Activated naive CD4-positive, alpha-beta T cell (primary cell): ENCODE measurements at places on chromosomes 3 and 15.

- no peak for DNase-seq
Measured at GRCh38 chr15:58734859-58735258, 14.6 kb downstream of the ADAM10 start.

- no peak for DNase-seq
Measured at GRCh38 chr3:120161902-120162301, 67.7 kb upstream of the GSK3B start.

DNA sequence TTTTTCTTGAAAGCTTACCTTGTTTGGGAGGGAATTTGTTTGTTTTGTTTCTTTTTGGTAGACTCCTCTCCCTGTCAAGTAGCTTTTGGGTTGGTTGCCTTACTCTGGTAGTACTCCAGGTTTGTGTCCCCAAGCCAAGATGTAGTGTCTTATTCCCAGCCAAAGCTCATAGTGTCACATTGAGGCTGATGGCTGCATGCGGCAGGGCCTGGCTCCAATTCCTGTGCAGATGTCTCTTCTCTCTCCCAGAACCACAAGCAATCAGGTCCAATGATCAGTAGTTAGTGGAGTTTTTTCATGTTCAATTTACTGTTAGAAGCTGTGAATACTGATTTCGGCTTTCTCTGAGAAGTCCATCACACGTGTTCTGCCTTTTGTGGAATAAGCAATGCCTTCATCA is 221.1 kb upstream of the THBS1 start:
- DNase-seq, result no peak

- DNase-seq, result no peak
Measured at GRCh38 chr3:126959921-126960603, 22.9 kb upstream of the PLXNA1 start.

- no peak for DNase-seq
Measured at GRCh38 chr3:54874816-54875556, 52.9 kb downstream of the LRTM1 start.

GRCh38 chr3:17967111-17967510 is 224.7 kb upstream of the TBC1D5 start:
- no peak for DNase-seq

- no peak for DNase-seq
Measured at GRCh38 chr3:187765342-187765741, 20.1 kb upstream of the BCL6 start.

GRCh38 chr3:67437090-67437489 is 217.3 kb downstream of the SUCLG2 start:
- DNase-seq, result no peak

DNA sequence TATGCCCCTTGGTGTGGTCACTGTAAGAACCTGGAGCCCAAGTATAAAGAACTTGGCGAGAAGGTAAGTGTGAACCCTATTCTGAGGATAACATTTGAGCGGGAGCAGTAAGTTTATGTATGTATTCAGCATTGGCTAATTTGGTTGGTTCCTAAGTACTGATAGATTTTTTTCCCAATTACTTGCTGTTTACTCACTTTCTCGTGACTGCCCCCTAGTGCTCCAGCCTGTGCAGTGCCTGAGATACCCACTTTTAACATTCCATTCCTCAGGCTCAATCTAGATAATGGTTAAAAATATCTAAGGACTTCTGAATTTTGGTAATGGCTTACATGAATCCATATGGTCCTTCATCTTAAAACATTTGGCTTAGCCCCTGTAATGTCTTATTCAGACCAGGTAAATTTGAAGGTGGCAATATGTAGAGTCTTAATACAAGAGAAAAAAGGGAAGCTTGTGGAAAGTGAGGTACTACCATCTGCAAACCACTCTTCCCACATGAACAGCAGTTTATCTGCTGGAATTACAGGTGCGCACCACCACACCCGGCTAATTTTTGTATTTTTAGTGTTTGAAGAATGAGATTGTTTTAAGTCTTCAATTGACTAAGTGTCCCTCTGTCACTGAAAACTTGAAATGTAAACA is 7.1 kb downstream of the ELL3 start:
- DNase-seq, result no peak

DNA sequence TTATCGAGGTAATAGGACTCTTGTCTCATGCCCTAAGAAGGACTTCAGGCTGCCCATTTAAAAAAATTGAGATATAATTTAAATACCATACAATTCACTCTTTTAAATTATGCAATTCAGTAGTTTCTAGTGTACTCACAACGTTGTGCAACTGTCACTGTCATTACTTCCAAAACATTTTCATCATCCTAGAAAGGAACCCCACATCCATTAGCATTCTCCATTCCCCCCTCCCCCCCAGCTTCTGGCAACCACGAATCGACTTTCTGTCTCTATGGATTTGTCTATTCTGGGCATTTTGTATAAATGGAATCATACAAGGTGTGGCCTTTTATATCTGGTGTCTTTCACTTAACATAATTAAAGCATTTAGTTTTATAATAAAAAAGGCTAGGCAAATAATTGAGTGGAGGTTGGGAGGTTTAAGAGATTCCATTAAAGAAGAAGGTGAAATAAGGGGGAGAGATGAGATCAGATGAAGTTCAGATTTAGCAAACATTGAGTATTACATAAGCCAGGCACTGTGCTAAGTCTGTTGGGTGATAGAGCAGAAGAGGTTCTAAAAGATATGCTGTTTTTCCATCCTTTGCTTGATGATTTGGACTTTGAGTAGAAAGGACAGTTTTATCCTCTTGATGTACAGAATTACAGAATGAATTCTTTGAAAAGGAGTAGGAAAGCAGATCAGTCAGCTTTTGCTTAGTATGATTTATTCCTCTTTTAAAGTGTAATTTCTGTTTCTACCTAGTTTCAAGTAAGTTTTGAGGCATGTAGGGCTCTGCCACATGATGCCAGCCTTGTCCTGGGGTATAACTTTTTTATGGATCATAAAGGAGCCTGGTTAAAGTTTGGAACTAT is 36.3 kb downstream of the UBE2E2 start:
- no peak for DNase-seq

GRCh38 chr3:170992854-170993253 is 33.7 kb downstream of the SLC2A2 start:
- no peak for DNase-seq

DNA sequence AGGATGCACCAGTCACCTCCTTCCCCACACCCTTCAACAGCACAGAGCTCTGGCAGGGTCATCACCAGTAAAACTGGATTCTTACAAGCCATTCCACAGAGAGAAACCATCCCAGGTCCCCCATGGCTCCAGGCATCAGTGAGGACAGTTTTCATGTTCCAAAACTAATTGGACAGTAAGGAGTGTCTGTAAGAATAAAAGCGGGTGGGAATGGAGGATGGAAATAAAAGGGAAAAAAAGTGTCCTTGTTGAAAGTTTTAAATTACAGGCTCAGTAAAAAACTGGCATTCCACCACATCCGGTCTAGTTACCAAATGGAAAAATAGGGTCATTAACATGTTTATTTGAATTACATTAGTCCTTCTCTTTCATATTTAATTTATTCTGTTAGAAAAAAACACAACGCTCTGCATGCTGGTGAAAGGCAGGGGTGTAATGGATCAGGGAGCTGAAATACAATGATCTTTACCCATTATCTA is 117.4 kb downstream of the TIGIT start:
- DNase-seq, result no peak

DNA sequence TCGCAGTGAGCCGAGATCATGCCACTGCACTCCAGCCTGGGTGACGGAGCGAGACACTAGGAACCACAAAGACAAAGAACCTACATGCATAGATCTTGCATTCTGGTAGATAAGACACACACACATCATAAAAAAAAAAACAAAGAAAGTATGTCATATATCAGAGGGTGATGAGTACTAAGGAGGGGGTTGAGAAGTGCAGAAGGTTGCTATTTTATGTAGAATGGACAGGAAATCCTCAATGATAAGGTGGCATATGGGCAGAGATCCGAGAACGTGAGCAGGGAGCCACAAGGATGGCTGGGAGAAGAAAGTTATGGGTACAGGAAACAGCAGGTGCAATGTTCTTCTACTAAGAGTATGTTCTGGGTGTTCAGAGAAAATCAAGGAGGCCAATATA is 118.8 kb downstream of the MEX3B start:
- no peak for DNase-seq

DNA sequence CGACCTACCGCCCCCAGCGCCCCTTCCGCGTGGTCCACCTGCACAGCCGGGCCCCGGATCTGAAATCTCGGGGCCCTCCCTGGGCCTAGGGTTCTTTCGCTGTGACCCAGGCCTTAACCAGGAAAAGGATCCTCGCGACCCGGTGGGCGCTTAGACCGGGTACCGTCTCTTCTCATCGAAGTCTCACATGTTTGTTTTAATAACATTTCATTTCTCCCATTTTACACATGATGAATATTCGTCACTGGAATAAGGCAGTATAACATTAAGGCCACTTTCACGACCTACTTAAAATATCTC is 277 bp upstream of the DALRD3 start:
- no peak for DNase-seq

- no peak for DNase-seq
Measured at GRCh38 chr3:192921793-192922192, 4.1 kb upstream of the MB21D2 start.

- DNase-seq, result no peak
Measured at GRCh38 chr15:77181305-77182074, 110.6 kb upstream of the TSPAN3 start.

DNA sequence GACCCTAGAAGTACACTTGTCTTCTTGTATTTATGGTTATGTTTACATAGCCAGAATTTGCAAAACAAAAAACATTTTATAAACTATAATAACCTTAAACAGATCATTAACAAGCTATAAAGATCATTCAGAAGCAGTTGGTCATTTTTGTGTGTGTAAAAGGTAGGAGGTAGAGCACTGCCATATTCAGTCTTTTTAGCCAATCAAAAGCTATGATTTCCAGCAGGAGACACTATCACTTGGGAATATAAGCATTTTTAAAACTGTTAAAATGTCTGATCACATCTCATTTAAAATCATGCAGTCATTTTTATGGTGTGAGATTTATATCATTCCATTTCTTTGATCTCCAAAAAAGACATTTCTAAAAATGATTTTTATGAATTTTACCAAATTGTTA is 42.6 kb upstream of the ATP2C1 start:
- no peak for DNase-seq

DNA sequence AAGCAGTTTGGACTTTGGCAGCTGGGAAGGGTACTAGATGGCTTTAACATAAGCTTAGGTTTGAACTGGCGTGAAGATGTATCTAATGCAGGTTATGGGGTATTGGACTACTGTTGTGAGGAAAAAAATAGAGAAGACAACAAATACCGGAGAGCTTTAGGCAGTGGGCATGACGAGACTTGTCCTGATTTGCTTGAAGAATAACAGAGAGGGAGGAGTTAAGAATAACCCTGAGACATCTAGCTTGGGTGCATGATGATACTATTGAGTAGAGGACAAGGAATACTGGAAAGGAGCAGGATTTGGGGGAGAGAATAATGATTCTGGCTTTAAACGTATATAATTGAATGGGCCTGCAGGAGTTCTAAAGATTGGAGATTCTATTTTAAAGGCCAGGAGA is 249.5 kb upstream of the AZI2 start:
- DNase-seq, result no peak

DNA sequence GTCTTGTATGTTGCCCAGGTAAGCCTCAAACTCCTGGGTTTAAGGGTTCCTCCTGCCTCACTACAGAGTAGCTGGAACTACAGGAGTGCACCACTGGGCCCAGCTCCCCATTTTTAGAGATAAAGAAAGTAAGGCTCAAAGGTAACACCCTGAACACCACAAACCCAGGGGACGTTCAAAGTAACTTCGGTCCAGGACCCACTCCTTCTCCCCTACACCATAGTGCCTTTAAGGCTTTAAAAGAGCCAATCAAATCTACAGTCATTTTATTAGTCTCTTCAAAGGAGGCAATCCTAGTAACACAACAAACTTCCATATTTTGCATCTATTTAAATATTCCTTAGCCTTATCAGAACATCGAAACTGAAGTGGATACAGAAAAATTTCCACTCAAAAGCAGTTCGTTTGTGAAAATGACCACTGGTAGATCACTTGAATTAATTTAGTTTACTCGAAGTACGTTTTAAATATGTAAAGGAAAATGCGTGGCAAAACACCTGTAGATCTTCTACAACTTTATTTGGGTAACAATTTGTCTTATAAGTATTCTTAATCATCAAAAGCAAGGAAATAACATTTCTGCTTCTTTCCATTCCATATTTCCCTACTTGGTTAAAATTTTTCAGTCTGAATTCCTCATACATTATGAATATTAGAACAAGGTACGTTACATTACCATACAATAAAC is 1.8 kb downstream of the STAG1 start:
- DNase-seq, result no peak

GRCh38 chr3:36700537-36701248 is 63.7 kb downstream of the DCLK3 start:
- no peak for DNase-seq

GRCh38 chr3:152258448-152259393 is 10.0 kb upstream of the MBNL1 start:
- peak; percentile 2 for DNase-seq

- no peak for DNase-seq
Measured at GRCh38 chr3:44682182-44682896, 30.1 kb upstream of the ZNF502 start.

DNA sequence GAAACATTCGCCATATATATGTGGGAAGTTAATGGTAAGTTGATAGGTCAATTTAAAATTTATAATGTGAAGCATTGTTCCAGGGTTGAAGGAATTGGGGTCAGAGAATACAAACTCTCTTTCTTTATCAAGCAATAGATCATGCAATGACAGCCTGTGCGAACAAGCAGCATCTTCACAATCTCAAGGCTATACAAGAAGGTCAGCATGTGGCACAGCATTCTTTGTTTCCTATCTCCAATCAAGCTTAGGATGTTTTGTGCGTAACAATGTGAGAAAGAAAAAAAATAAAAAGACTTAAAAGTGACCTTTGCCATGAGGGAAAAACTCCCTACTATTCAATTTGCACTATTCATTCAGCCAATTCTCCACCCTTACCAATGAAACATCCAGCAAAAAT is 288.1 kb upstream of the NECTIN3 start:
- no peak for DNase-seq

DNA sequence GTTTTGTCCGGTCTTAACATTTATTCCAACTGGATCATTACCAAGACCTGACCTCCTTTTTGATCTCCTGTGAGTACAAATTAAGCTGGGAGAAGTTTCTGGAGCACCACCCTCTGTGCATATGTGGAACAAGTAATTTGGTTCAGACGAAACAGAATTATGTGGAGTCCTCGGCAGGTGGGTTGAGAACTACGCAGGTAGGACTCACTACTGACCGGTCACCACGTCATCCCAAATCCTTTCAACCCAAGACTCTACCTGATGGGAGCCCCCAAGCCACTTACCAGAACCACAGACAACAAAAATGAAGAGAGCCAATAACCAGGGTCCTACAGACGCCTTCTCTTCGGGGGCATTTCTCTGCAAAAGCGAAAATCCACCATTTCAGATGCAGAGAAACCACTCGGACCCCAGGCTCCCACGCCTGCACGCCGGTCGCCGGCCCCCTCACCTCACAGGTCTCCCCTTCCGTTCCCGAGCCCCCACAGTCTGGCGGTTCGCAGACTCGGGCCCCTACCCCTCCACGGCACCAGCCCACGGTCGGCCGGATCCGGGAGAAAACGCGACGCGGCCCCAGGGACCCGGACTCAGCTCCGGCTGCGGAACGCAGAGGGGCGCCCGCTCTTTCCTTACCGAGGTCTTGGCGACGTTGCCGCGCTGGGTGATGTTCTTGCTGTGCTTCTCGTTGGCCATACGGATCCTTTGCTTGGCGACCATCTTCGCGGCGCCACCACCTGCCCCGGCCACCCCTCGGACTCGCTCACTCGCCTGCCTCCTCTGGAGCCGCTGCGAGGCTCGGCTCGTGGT is 674 bp downstream of the SERP1 start:
- DNase-seq, result no peak
